ENCODE measurements at places on chromosomes 5 and 9. TPM values are rescaled to one million over a fixed set of nuclear protein-coding genes. Genes with fewer than 3 reads are reported as not detected.

The PAIP2 gene
- 54.0 TPM for total RNA-seq

The PCDHGA8 gene
- 1.6 TPM for total RNA-seq

The GRAMD2B gene
- total RNA-seq = 8.0 TPM

The FOXD4 gene
- 0.58 TPM for total RNA-seq

GRCh38 chr5:1291611-1292080 is 3.2 kb downstream of the TERT start:
- no peak for DNase-seq
- H3K27me3 ChIP-seq = peaks cover 37% of the 10 kb centered on the region
- no peak overlapping the region for H3K4me3 ChIP-seq
- no peaks in the 10 kb centered on the region for H3K4me1 ChIP-seq

DNA sequence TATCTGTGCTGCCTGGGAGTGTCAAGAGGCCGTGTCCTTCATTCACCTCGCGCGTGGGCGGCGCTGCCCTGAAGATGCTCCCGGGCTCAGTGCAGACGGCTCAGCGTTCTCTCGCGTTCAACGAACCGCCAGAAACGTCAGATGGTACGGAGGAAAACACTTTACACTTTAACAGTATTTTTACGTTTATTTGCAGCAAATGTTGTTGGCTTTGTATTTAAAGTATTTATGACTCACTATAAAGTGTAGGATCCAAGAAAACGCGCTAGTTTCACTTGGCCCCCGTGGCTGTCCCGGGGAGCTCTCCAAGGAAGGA is 544 bp upstream of the ERCC6L2 start:
- peaks cover 10% of the 10 kb centered on the region for H3K4me1 ChIP-seq
- H3K27me3 ChIP-seq = no peaks in the 10 kb centered on the region
- DNase-seq = peak; percentile 81
- peak overlapping the region; percentile 100 for H3K27ac ChIP-seq
- H3K4me3 ChIP-seq = no peak overlapping the region
- no peaks in the 10 kb centered on the region for H3K36me3 ChIP-seq

- H3K4me1 ChIP-seq = peaks cover 24% of the 10 kb centered on the region
- H3K4me3 ChIP-seq = no peak overlapping the region
- H3K27me3 ChIP-seq = no peaks in the 10 kb centered on the region
- peaks cover 3% of the 10 kb centered on the region for H3K36me3 ChIP-seq
- DNase-seq = no peak
- no peak overlapping the region for H3K27ac ChIP-seq
These were observed 6.1 kb upstream of the ZNF79 start for GRCh38 chr9:127418037-127418471.

DNA sequence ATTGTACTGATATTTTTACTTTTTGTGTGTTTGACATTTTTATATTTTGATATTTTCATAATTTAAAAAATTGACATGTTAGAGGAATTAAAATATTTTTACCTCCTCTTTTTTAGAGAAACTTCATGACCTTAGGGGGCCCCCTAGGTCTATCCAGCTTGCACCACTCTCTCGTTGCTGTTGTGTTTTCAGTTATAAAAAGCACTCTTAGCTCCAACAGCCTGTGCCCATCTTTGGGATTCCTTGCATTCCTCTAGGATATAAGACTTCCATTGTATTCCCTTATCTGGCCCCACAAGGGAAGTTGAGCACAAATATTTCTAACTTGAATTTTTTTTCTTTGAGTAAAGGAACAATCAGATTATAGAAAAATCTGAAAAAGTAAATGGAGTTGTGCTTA is 245.3 kb downstream of the SH3GL2 start:
- H3K27me3 ChIP-seq = no peaks in the 10 kb centered on the region
- no peak overlapping the region for H3K27ac ChIP-seq
- H3K4me3 ChIP-seq = no peak overlapping the region
- H3K36me3 ChIP-seq = no peaks in the 10 kb centered on the region
